HS-27A (cell line): ENCODE measurements at places on chromosomes 5 and 9.
A peak's percentile ranks its signal among the peaks of the same experiment; 100 is the strongest.

DNA sequence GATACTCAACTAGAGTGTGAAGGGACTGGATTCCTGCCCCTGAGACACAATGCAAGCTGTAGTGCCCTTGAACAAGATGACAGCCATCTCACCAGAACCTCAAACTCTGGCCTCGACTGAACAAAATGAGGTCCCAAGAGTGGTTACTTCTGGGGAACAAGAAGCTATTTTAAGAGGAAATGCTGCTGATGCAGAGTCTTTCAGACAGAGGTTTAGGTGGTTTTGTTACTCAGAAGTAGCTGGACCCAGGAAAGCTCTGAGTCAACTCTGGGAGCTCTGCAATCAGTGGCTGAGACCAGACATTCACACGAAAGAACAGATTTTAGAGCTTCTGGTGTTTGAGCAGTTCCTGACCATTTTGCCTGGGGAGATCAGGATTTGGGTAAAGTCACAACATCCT lies 2.4 kb downstream of the ZNF483 start:
- DNase-seq = no peak

GRCh38 chr5:173055722-173055982 lies 500 bp upstream of the CREBRF start:
- no peak for DNase-seq

- DNase-seq = no peak
These were observed 169.8 kb downstream of the SMC2 start for GRCh38 chr9:104263942-104264341.

GRCh38 chr5:112830378-112830777 lies 30.7 kb upstream of the SRP19 start:
- no peak for DNase-seq

DNA sequence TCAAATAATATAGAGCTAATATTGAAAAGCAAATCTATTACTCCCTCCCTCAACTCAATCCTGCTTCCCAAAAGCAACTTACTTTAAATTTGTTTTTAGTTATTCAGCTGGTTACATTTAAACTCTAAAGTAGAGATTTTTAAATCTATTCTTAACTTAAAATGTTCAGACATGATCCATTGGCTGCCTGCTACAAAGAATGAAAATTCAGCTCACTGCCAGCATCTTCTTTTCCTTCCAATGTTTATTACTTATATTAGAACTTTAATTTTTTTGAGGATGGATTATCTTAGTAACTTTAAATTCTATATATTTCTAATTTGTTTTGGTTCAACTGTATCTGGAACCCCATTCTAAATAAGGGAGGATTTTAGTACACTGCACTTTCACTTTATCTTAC lies 163.2 kb downstream of the TMEM167A start:
- DNase-seq = no peak

- peak; percentile 76 for DNase-seq
These were observed 137.1 kb downstream of the FOXD1 start for GRCh38 chr5:73311291-73312110.

DNA sequence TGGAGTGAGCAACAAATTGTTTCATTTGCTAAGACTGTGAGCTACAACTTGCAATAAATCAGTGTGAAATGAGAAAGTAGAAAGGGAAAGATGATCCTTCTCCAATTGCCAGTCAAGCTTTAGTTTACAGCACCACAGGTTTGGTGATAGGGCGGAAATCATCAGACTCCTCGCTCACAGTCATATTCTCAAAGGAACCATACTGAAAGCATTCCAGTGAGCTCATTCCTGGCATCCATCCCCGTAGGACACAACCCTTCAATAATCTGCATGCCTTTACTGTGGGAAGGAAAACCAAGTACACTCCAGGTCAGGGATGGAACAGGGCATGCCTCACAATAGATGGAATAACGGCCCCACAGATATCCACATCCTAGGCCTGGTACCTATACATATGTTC lies 80.7 kb downstream of the FSTL4 start:
- DNase-seq = no peak

DNA sequence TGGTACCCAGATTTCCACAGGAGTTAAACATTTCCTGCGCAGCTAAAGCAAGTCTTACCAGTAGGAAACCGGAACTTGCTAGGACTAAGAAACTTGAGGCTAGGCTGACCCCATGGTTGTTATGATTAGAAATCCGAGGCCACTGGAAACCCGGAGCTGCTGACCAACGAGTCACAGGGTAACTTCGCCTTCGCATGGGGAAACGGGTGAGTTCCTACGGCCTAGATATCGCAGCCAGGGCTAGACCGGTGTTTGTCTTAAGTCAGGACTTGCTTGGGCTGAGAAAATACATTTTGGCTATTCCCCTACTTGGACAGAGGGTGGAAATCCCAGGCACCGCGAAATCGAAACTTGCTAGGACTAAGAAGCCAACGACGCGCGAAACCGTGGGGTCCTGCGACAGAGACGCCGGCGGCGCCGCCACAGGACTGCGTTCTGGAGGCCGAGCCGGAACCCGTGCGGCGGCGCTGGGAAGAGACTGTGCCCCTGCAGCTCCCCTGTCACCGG lies 1.6 kb upstream of the ANXA2R start:
- peak; percentile 82 for DNase-seq

- DNase-seq = peak; percentile 49
These were observed 1.5 kb downstream of the GDNF start for GRCh38 chr5:37838152-37838932.

DNA sequence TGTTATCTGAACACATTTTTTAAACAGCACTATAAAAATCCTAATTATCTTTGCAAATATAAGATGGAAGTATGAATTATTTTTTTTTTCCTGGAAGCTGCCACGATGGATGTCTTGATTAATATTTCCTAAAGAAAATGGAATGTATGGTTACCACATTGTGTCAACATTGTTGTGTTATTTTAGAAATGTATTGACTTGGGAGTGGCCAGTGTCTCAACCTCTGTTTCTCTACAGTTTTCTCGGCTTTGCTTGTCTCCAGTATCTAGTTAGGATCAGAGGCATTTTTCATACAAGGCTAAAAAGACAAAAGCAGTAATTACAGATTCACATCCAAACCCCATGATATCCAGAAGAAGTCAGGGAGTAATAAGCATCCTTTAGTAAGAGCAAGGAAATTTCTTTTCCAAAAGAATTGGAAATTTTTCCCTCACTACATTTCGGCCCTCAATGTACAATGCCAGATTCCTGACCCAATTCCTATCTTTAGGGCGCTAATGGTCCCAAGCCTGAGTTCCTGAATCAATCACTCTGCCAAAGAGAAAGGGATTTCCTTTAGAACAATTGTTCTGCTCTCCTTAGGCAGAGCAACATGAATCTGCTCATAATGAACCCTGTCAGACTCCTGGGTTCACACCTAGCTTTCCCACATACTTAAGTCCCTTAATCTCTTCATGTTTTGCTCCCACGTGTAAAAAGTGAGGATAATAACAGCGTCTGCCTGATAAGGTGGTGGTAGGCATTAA lies 111.7 kb downstream of the EDIL3 start:
- DNase-seq = no peak

GRCh38 chr5:158701007-158701391 lies 398.7 kb downstream of the EBF1 start:
- DNase-seq = no peak

- no peak for DNase-seq
These were observed 33.3 kb downstream of the PARP8 start for GRCh38 chr5:50699737-50700136.

DNA sequence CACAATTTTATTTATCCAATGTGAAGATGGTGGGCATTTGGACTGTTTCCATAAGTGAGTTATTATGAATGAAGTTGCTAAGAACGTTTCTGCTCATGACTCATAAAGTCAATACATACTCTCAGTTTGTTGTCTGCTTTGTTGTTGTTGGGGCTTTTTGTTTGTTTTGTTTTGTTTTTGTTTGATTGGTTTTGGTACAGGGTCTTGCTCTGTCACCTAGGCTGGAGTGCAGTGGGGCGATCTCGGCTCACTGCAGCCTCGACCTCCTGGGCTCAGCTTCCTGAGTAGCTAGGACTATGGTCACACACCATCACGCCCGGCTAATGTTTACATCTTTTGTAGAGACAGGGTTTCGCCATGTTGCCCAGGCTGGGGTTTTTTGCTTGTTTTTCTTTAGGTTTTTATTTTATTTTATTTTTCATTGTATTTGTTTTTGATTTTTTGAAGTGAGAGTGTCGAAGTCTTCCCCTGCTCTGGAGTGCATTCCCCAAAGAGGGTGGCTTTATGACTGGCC lies 18.0 kb downstream of the TRIM7 start:
- no peak for DNase-seq
